ENCODE measurements at places on chromosomes 6 and 20. TPM values are rescaled to one million over a fixed set of nuclear protein-coding genes. Genes with fewer than 3 reads are reported as not detected.
A peak's percentile ranks its signal among the peaks of the same experiment; 100 is the strongest.

GRCh38 chr6:105484238-105485161 lies 81.6 kb upstream of the PREP start:
- DNase-seq: peak; percentile 27

GRCh38 chr6:156710479-156710878 lies 66.7 kb upstream of the ARID1B start:
- no peak for DNase-seq

DNA sequence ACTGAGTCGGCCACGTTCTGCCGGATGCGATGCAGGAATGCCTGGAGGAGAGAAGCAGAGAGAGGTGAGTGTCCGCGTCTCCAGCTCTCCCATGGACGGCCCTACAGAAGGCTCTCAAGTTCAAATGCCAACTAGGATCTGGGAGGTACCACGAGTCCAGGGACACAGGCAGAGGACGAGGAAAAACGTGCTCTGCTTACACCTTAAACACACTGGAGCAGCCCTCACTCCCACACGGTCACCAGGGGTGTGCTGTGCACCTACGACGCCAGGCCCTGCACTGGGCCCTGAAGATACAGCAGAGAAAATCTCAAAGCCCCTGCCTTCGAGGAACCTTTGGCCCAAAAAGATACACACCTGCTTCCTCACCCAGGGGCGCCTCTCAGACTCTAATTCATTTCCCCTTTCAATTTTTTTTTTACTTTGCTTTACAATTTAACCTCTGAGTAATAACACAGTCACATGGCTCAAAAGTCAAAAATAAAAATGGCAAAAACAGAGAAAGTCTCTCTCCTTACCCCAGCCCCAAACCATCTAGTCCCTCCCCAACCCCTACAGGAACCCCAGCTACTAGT lies 79.9 kb downstream of the PREX1 start:
- no peak for DNase-seq

- DNase-seq: no peak
These were observed 697.6 kb downstream of the HACE1 start for GRCh38 chr6:104162036-104162669.

DNA sequence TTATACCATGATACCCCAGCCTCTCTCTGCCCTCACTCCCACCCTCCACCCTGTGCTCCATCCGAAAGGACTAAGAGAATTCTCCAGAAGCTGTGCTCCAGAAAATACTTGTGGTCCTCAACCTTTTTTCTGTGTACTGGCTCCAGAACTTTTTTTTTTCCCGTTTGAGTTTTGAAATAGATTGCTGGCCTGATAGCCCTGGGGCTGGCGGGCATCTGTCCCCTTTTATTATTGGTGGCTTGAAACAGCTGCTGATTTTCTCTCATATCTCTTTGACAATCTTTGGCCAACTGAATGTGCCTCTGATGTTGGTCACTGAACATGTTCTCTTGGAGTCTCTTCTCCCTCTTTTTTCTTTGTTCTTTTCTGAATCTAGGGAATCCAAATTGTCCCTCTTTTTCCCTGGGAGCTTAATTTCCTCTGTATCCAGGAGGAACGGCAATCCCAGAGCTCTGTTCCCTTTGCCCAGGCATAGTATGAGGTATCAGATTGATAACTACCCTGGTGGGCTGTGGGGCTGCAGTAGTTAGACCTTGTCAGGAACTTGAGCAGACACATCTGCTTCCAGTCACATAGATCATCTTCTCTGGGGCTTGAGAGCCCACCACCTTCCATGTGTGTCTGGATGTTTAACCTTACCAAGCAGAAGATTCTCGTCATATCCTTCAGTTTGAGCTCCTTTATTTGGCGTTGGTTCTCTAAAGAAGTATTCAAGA lies 1.6 kb downstream of the PPARD start:
- no peak for DNase-seq

DNA sequence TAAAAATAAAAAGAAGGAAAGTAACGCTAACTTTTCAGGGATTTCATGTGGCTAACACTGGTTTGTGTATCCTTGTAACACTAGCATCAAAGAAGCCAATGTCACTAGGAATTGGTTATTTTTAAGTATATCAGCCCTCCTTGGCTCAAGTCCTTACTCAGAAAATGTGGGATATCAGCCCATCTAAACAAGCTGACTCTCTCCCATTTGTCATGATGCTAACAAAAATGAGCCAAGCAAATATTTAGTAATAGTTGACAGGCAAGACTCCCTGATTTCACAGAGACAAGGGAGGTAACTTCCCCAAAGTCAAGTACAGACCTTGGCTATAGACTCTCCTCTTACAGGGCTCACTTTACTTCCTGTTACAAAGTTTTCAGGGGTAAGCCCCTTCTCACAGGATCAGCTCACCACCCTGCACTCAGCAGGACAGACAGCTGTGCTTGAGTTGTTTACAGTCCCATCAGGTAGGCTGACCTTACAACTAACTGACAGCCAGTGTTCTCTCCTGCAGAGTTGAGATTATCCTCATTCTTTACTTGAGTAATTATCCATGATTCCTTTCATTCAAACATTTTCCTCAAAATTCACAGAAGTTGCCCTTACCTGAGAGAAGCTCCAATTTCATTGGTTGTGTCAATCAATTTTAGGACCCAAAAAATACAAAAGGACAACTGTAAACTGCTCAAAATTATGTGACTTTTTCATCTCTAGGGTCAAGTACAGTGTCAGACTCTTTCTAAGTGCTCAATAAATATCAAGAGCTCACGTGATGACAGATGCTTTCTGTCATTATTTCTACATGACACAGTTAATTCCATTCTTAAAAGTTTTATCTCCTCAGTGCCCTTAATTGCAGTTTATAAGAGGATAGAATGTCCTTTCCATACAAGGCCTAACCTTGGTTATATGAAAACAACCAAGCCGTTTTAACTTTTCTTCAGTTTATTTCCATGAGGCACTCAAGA lies 38.1 kb upstream of the BMP5 start:
- DNase-seq: no peak

DNA sequence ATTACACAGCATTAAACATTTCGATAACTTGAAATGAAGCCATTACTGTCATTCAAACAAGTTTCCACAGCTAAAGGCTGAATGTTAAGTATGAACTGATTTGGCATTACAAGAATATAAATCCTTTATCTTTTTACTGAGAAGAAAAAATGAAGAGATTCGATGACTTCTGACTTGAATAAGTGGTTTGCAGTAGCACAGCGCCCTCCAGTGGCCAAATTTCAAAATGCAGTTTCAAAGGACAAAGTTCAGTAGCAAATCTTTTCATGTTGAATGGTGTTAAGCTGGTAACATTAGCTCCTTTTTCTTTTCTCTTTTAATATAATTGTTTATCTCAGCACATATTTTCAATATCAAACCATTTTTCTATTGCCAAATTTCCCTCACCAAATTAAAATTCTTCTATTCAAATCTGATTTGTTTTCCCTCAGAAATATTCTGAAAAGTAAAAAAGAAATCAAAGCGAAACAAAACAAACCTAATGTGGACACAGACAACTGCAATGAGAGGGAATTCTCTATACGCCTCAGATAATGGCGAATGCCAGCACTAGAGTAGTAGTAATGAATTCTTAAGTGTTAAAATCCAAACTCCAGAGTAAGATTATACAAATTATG lies 145.7 kb downstream of the BTBD9 start:
- DNase-seq: peak; percentile 60

DNA sequence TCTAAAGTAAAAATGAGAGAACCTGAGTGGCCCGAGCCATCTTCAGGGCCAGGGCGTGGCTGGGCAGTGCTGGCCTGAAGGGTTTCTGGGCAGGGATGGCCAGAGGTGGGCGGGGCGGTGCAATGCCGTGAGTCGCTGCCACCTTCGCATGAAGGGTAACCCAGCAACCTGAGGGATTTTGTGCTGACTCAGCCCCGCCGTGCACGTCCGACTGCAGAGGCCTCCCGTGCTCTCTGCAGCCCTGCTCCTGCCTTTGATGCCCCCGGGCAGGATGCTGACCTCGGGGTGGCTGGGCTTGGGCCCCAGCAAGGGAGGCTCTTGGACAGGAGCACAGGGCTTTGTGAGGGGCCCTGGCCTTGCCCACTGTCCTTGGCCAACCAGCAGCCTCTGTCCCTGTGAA lies 81.7 kb upstream of the GATA5 start:
- DNase-seq: no peak

GRCh38 chr6:42046464-42047212 lies 3.7 kb upstream of the TAF8 start:
- peak; percentile 57 for DNase-seq

DNA sequence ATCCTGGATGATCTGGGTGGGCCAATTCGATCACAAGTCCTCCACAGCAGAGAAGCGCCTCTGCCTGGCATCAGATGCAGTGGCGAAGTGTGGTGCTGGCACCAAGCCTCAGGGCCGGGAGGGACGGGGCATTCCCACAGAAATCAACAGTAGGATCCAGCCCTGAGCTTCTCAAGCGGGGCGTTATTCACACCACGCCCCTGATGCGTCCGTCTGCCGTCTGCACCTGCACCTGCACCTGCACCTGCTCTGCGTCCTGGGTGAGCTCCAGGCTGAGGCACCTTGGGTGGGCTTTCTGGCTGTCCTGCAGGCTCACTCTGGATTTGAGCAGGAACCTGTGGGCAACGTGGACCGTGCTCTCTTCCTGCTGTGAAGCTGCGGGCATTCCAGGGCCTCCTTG lies 13.8 kb upstream of the NTSR1 start:
- DNase-seq: no peak

DNA sequence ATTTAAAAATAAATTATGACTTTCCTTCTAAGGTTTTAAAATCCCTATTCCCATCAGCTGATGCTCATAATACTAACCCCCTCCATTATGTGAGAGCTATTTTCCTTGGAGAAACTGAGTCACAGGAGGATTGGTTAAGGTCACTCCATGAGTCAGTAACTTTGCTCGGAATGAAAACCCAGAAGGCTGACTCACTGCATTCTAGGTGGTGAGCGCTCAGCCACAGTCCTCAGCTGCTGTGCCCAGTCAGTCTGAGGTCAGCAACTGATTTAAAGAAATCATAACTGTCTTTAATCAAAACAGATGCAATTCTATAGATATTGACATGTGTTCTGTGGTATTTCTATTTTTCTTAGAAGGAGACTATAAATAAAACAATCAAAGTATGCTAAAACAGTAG lies 359.2 kb downstream of the GJA1 start:
- no peak for DNase-seq

SLC32A1 gene
- polyA plus RNA-seq: not detected

PRPH2 gene
- 0.26 TPM for polyA plus RNA-seq

COL9A1 gene
- polyA plus RNA-seq: not detected

TNF gene
- polyA plus RNA-seq: not detected

BPIFB1 gene
- polyA plus RNA-seq: not detected

All from K562 (cell line).